ENCODE measurements at places on chromosomes 3 and 15.

DNA sequence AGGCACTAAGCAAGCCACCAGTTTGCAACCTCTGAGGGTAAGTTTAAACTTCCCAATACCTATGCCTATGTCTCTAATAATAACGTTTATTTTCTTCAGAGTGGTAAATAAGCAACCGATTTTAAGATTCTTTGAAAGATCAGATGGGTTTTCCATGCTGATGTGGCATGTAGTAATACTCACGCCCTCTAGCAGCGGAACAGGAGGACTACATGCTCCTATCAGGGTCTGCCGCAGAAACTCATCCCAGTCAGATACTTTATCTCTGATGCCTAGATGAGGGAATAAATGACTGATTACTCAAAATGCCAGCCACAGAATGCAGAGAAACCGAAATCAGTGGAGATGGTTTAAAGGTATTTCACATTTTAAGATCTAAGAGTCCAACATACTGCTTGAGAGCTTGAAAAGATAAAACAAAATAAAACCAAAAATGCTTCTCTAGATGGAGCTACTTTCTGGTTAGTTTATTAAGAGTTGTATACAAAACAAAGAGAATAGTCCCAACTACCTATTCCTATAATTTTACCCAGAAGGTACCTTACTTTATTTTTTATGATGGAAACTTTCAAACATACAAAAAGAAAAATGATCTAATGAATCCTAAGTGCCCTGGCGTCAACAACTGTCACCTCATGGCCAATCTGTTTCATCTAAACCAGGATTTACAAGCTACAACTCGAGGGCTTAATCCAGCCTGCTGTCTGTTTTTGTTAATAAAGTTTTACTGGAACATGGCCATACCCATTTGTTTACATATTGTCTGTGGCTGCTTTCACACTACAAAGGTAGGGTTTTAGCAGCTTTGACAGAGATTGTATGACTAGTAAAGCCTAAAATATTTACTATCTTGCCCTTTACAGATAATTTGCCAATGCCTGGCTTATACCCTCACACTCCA, 37.5 kb upstream of the STIMATE start:
- peak; percentile 23 for DNase-seq

DNA sequence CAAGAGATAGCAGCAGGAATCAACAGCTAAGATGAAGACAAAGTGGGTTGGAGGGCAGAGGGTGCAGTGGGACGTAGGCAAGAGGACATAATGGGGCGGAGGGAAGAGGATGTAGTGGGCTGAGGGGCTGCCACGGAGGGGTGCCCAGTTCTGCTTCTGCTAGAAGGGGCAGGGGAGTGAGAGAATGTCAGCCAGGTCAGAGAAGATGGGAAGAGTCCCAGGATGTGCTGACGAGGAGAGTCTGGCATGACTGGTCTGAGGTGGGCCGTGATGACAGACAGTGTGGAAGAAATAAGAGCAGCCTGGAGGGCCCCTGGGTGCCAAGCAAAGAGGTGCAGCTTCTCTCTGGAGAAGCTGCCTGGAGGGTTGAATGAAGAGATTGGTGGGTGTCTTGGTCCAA, 4.0 kb downstream of the SPSB4 start:
- DNase-seq: no peak

DNA sequence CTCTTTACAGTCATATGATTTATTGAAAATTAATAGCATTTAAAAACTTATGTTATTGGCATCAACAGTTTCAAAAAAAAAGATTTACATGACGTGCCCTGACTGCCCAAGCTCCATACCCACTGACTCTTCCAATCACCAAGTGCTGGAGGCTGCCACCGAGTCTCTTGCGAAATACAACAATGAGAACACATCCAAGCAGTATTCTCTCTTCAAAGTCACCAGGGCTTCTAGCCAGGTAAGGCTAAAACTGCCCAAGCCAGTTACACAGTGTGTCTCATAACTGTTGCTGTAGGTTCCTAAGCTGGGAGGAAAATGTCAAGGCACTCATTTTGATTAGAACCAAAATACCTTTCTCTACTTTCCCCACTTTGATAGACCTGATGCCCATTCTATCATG, 4.5 kb downstream of the FETUB start:
- DNase-seq: no peak

DNA sequence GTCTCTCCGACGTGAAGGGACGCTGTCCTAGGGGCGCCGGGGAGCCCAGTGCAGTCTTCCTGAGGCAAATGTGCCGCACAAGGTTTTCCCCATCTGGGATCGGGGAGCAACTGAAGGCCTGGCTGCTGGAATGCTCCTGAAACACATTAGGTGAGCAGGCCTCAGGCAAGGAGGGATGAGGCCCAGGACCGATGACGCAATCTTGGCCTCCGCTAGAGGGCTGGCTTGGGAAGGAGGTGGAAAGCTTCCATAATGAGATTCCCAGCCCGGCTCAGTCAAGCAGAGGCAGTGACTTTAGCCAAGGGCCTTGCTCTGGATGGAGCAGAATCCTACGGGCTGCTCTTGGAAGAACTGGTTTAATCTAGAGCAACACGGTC, 50.8 kb downstream of the CPN2 start:
- DNase-seq: no peak

DNA sequence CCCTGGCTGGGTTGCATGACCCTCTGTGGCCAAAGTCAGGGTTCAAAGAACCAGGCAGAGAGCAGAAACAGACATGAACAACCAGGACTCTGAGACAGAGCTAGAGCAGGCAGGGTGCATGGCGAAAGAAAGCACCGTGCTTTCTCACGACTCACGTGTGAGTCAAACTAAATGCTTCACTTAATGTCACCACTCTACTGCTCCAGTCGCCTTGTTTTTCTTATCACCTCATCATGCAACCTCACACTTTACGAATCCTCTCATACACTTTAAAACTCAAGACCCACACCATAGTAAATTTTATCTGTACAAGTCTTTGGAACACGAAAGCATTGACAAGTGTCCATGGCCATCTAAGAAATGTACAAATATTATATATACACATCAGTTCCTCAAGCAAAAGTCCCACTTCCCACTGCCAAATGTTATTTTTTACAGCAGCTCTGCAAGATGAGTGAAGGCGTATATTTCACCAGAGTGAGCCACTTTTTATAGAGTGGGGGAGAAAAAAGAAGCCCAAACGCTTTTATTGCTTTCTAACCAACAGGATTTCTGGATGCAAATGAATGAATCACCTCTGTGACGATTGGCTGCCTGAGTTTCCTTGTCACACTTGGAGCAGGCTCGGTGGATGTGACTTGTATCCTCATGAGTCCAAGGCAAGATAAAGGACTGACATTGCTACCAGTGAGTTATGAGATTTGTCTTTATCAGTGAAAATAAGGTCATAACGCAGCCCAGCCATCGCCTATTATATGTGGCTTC, 16.0 kb upstream of the MEGF11 start:
- DNase-seq: no peak

GRCh38 chr3:128385080-128385832, 81.4 kb downstream of the DNAJB8 start:
- DNase-seq: no peak

- no peak for DNase-seq
Measured at GRCh38 chr15:57927091-57927631, 138.3 kb downstream of the ALDH1A2 start.

- no peak for DNase-seq
Measured at GRCh38 chr15:27679731-27680471, 419.2 kb downstream of the OCA2 start.

- DNase-seq: no peak
Measured at GRCh38 chr15:45863881-45864580, 229.2 kb downstream of the SQOR start.

DNA sequence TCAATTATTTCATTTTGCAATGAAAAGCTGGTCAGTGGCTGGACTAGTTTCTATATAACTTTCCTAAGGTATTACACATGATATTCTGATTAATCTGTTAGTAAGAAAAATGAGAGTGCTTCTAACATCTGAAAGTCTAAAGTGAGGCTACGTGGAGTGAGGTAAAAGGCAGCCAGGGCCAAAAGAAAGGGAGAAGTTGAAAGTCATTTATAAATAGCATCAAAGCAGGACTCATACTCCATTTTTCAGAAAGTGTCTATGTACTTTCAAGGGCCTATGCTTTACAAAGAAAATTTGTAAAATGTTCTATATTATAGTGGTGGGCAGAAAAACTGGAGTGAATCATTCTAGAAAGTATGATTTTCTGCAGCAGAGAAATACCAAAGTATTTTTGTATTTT, 80.0 kb downstream of the CSNK1G1 start:
- DNase-seq: no peak

GRCh38 chr3:44825264-44825925, 36.3 kb upstream of the TMEM42 start:
- DNase-seq: no peak

- no peak for DNase-seq
Measured at GRCh38 chr3:34106379-34106778, 307.9 kb downstream of the PDCD6IP start.

- DNase-seq: no peak
Measured at GRCh38 chr3:137010137-137010536, 52.4 kb downstream of the IL20RB start.

DNA sequence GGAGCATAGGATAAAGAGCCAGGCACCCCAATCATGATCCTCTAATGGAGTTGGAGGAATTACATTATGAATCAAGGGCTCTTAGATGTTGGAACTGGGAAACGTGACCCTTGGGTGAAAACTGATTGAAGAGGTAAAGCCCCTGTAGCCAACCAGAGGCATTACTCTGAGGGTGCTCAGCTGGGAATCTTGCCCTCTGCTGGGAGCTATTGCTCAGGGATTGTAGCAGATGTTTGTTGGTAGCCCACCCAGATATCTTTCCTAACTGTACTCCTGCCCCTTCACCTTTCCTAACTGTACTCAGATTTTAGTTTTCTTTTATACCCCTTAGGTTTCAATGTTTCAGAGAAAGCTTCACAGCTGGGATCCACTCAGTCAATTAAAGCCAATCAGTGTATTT, 74.2 kb downstream of the RARB start:
- no peak for DNase-seq

DNA sequence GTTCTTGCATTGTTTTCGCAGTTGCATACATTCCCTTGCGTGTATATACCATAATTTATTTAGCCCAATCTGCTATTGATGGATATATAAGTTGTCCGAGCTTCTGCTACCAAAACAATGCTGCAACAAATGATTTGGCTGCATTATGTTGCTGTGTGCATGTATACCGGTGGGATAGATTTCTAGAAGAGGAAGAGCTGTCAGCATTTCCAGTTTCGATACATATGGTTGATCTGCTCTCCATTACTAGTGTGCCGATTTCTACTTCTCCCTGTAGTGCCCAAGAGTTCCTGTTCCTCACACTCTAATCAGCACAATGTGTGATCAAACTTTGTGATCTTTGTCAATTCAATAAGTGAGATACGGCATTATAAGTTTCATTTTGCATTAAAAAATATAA, 92.8 kb upstream of the NMNAT3 start:
- no peak for DNase-seq

DNA sequence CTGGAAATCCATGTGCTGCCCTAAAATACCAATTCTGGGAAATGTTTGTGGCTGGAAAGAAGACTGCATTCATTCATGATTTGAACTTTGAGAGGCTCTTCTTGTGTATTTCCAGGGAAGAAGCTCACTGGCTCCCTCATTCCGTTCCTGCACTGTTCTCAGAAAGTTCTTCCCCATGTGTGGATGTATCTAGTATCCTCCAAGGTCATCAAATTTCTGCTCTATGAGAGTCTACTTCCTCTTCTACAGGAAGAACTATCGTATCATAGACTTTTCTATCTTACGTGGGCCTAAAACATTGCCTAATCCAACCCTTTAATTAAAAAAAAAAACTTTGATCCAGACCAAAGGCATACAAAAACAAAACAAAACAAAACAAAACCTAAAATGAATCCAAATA, 2.9 kb downstream of the CCR3 start:
- no peak for DNase-seq

DNA sequence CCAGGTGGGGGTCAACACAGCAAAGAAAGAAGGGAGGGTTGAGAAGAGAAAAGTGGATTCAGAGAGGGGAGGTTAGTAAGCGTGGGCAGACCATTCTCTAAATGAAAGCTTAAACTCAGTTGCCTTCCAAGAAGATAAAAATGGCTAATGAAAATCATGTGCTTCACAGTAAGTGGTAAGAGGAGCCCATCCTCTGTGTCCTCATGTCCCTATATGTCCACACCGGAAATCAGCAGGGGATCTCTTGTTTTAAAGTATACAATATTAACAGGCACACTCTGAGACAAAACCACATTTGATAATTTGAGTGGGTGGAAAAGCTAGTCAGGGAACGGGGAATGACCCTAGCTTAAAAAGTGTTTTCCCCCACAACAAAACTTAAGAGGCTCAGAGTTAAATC, 4.4 kb upstream of the FOXP1 start:
- DNase-seq: no peak

GRCh38 chr15:82739086-82739485, 29.4 kb upstream of the AP3B2 start:
- DNase-seq: no peak

DNA sequence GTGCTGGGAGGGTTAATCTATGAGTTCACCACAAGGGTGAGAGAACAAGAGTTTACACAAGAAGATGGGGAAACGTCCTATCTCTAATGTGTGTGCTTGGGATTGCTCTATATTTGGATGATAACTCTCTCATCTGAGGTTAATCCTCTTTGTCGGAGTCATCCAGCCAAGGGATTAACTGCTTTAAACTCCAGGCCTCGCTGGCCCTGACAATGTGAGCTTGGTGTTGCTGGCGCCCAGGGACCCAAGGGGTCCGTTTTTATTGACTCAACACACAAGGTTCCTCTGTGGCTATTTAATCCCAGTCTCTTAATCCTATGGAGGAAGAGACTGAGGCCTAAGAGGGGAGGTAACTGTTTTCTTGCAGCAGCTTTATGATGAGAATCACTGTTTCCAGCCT, 14.2 kb downstream of the SV2B start:
- DNase-seq: no peak

DNA sequence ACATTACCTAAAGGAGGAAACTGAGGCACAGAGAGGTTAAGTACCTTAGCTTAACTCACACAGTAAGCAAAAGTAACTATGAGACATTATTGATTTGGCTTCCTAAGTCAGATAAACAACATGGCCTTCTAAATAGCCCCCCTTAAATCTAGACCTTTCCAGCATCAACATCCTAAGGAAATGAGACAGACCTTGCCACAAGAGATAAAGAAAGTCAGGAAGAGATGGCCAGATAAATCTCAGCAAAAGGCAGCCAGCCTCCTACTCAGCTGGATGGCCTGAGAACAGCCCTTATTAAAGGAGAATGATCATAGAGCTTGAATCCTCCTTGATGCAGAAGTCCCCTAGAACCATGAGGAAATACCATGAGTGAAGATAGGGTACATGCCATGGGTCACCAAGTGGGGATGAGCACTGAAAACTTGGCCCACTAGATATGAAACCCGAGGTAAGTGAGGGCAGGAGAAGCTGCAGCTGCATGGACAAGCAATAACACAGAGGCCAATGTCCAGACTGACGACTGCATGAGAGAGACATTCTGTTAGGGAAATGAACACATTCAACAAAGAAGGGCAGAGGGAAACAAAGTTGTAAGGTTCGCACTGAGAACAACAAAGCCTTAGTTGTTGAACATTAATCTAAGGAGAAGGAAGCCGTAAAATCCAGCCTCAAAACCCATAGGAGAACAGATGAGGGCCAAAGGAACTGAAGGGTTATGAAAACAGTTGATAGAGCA, 69.6 kb downstream of the ZIC4 start:
- no peak for DNase-seq
